ENCODE measurements at places on chromosomes 6 and 20. TPM values are rescaled to one million over a fixed set of nuclear protein-coding genes. Genes with fewer than 3 reads are reported as not detected.

The MATN4 gene
- 6.7 TPM for total RNA-seq

The MAP7 gene
- 1.4 TPM for total RNA-seq

The KIF25 gene
- not detected for total RNA-seq

The TREM1 gene
- not detected for total RNA-seq

The CAGE1 gene
- not detected for total RNA-seq

The C20orf144 gene
- 0.29 TPM for total RNA-seq

The CTCFL gene
- not detected for total RNA-seq

The COL12A1 gene
- total RNA-seq = not detected

The CCM2L gene
- not detected for total RNA-seq

The CENPW gene
- total RNA-seq = 35.5 TPM

The KCNK17 gene
- not detected for total RNA-seq

The EGFL8 gene
- 6.5 TPM for total RNA-seq

The COL21A1 gene
- total RNA-seq = not detected

The APCDD1L gene
- not detected for total RNA-seq

The WFDC12 gene
- total RNA-seq = not detected

The ALDH5A1 gene
- total RNA-seq = 5.6 TPM

The NKAIN2 gene
- total RNA-seq = not detected

The BICRAL gene
- 25.9 TPM for total RNA-seq

The SLC17A3 gene
- 0.66 TPM for total RNA-seq

Measured in T-helper 1 cell treated with Interleukin-12 subunit alpha and Interleukin-12 subunit beta and Interleukin-4 antibody, amounts not matched to agents 30 ng/mL and 1 ng/mL, for 36 hours (primary cell).